PC-9 (cell line): ENCODE measurements at places on chromosomes 2 and 18. TPM values are rescaled to one million over a fixed set of nuclear protein-coding genes. Genes with fewer than 3 reads are reported as not detected.

WNT6 gene
- 0.33 and 0.45 TPM in 2 replicates for total RNA-seq

GPR155 gene
- total RNA-seq: 0.18 and 0.79 TPM in 2 replicates

GAL3ST2 gene
- total RNA-seq: 3.9 and 4.3 TPM in 2 replicates

RBM44 gene
- total RNA-seq: 0.94 and 1.5 TPM in 2 replicates

HOXD12 gene
- not detected in 2 replicates for total RNA-seq

IL1F10 gene
- total RNA-seq: not detected in 2 replicates

MROH2A gene
- total RNA-seq: 1.4 and 2.9 TPM in 2 replicates

COL4A3 gene
- 2.2 and 3.5 TPM in 2 replicates for total RNA-seq

ANO7 gene
- total RNA-seq: 6.5 and 8.5 TPM in 2 replicates

CNGA3 gene
- not detected in 2 replicates for total RNA-seq

ZNF521 gene
- total RNA-seq: not detected in 2 replicates

SCN2A gene
- total RNA-seq: 0.15 TPM in 1 of 2 replicates, not detected in the other

KCNS3 gene
- total RNA-seq: 28.8 and 34.9 TPM in 2 replicates

SMCHD1 gene
- total RNA-seq: 44.9 and 73.7 TPM in 2 replicates

EFEMP1 gene
- total RNA-seq: 61.3 and 86.3 TPM in 2 replicates

TCF23 gene
- total RNA-seq: not detected in 2 replicates

GPR39 gene
- 14.1 and 20.9 TPM in 2 replicates for total RNA-seq

SP100 gene
- 50.2 and 61.7 TPM in 2 replicates for total RNA-seq

CERKL gene
- 1.5 and 1.6 TPM in 2 replicates for total RNA-seq

RNF144A gene
- 0.94 and 1.1 TPM in 2 replicates for total RNA-seq

HRH4 gene
- total RNA-seq: 0.18 TPM in 1 of 2 replicates, not detected in the other

CXCR1 gene
- total RNA-seq: not detected in 2 replicates

ACVR1C gene
- 0.04 and 0.30 TPM in 2 replicates for total RNA-seq

UBXN2A gene
- 16.9 and 17.6 TPM in 2 replicates for total RNA-seq

KIAA2012 gene
- total RNA-seq: not detected in 2 replicates

RND3 gene
- total RNA-seq: 72.9 and 99.1 TPM in 2 replicates

ACMSD gene
- total RNA-seq: not detected in 2 replicates

CCDC195 gene
- total RNA-seq: not detected in 2 replicates

SATB2 gene
- total RNA-seq: 7.3 and 7.8 TPM in 2 replicates

RHOB gene
- total RNA-seq: 39.3 and 44.4 TPM in 2 replicates

PLEK gene
- not detected in 2 replicates for total RNA-seq

HOXD13 gene
- total RNA-seq: not detected in 2 replicates

ST8SIA3 gene
- not detected in 2 replicates for total RNA-seq

IL36A gene
- not detected in 2 replicates for total RNA-seq

SLC8A1 gene
- total RNA-seq: 6.5 and 13.5 TPM in 2 replicates
